ENCODE measurements at places on chromosomes 13 and 19.

- peak; percentile 56 for DNase-seq
Observed at GRCh38 chr13:80339912-80340650, 845 bp downstream of the SPRY2 start.

GRCh38 chr19:8504919-8505318 lies 2.5 kb upstream of the PRAM1 start:
- DNase-seq, result no peak

DNA sequence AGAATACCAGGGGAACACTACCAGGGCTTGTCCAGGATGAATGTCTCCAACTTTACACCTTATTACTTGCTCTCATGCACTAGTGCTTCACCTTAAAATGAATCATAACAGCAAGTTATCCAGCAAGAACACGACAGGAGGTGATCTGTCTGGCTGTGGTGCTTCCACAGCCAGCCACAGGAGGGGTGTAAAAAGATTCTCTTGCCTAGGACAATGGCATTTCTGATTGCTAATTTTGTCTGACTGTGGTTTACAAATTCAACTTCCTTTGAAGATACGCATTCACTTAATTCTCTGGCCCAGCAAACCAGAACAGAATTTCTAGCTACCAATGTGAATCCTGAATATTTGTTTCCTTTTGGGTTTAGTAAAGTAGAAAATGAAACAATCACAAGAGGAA lies 23.1 kb upstream of the COG3 start:
- DNase-seq, result no peak

- DNase-seq, result no peak
Observed at GRCh38 chr13:111093634-111094033, 21.5 kb upstream of the ARHGEF7 start.

DNA sequence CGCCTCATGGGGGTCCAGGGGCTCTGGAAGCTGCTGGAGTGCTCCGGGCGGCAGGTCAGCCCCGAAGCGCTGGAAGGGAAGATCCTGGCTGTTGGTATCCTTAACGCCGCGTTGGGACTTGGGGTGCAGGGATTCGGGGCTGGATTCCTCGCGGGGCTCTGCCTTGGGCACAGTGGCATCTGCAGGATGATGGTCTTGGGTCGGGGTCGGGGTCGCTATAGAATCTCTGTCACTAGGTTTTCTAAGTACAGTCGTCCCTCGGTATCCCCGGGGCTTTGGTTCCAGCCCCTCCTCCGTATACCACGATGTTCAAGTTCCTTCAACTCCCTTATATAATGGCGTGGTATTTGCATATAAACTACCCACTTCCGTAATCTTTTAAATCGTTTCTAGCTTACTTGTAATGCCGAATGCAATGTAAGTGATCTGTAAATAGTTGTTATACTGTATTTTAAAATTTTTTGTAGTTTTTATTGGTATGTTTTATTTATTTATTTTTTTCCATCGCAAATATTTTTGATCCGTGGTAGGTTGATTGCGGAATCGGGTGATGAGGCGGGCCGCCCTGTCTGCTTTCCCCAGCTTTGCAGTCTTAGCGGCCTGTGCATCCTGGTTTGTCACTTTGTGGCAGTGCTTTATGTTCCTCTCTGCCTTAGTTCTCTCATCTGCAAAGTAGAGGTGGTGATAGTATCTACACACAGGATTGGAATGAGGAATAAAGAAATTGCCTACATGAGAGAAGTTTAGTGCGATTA lies 606 bp downstream of the ERCC5 start:
- DNase-seq, result peak; percentile 12

DNA sequence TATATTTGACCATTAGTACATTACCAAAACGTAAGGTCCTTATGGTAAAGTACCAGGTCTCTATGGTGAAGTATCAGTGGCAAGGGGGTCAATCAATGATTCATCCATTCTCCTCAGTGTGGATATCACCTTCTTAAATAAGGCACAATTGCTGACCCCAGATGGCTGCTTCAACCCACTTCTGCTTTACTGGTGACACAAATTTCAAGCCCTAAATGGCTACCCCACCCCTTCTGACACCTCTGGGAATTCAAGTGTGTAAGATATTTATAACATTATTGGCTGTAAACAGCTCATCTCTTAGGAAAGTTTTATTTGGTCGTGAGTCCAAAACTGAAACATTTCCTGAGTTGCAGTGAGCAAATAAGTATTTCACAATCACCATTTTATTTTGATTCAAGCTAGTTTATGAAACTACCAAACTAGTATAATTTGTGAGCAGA lies 7.9 kb upstream of the WBP4 start:
- no peak for DNase-seq

DNA sequence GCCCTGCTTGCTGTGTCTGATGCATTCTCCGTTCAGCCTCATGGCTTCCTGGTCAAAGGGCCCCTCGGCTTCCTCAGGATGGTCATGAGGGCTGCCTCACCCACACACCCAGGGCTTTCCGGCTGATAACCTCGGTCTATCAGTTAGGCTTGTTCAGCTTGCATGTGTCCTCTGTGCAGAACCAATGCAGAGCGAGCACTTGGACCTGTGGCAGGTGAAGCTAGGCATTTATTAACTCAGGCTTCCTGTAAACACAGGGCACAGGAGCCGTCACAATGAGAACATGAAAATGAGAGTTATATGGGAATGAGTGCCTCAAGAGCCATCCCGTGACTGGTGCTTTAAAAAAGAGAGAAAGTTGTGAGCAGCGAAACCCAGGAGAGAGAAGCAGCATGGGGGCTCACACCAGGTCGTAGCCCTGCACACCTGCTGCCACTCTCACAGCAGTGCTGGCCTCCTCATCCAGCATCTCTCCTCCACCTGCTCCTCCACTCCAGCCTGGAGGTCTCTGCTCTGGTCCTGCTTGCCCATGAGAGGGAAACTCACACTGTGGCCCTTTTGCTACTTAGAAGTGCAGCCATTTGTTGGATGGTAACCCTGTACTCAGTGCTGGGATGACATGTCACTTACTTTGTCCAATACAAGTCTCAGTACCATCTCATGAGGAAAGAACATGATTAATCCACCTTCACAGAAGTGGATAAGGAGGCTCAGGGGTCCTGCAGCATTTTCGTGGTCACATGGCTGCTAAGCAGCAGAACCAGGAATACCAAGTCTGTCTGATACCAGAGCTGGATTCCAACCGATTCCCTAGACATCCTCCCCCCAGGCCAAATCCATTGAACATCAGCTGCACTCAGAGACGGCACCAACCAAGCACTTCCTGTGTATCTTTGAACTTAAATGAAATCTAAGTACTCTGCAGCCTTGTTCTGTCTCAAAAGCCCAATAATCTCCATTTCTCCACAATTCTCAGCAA lies 50.5 kb upstream of the IRS2 start:
- no peak for DNase-seq

DNA sequence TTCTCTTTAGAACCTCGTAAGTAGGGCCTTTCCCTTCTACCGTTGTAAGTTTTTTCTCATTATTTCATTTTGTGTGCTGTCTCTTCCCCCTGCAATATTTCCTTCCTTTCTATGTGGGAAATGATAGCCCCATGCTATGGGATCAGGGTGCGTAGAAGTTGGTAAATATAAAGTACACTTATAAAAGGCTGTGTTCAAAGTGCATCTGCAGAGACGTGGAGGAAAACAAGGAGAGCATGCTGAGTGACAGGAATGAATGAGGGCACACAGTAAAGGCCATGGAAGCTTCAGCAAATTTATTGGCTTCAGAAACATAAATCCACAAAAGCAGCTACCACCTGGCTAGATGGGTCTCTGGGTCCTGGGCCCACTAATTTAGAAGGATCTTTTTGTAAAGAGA lies 21.6 kb upstream of the SPRY2 start:
- DNase-seq, result no peak

DNA sequence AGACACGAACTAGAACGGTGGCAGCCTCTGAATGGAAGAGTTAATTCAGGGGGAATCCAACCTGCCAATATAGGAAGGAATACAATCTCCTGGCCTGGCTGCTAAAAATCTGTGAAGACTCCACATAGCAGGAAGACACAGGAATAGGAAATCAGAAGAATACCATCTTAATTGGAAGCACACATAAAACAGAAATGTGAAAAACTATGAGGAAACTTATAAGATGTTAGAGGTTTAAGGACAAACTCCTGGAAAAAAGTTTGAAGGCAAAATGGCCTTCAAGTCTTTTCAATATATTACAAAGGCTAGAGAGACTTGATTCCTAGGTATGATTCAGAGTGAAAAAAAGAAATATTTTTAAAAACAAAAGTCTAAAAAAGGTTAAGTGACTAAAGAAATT lies 78.1 kb upstream of the FBXL3 start:
- no peak for DNase-seq

DNA sequence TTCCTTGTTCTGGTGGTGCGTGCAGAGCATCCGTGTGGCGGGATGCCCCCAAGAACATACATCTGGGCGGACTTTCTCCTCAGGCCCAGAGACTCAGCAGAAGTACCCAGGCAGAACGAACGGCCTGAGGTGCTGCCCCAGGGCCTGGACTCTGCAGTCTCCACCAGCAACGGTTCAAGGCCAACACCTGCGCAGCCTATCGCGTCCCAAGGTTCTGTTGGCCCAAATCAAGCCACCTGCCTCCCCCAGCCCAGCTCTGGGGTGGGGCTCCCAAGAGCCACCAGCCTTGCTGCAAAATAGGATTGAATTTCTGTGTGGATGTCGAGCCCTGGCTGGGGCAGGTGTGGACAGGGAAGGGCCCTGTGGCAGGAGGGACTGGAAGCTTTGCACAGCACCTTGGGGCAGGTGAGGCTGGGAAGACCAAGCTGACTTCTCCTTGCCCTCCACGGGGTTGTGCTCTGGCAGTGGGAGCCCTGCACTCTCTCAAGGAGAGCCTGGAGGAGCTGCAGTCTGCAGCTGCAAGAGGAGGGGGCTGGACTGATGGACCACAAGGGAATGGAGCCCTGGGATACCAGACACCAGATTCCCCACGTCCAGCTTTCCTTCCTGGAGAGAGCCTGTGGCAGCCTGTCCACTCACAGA lies 146.9 kb downstream of the ZNF536 start:
- no peak for DNase-seq

DNA sequence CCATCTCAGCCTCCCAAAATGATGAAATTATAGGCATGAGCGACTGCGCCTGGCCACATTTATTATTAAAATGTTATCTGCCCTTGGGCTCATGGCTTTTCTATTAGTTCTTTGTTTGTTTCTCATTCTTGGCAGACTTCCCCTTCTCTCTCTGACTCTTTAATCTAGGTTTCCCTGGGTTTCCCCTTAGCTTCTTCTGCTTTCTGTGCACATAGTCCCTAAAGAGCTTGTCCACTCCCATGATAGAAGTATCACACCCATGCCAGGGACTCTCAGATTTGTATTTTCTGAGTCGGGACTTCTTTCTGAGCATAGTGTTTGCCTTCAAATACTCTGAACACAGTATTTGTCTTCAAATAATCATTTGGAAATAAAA lies 38.6 kb upstream of the ITM2B start:
- no peak for DNase-seq

- DNase-seq, result peak; percentile 60
Observed at GRCh38 chr19:33430674-33431277, 57.3 kb downstream of the CEBPG start.

GRCh38 chr19:39212375-39212742 lies 8.3 kb upstream of the SYCN start:
- DNase-seq, result peak; percentile 56

Data from stimulated activated effector memory CD8-positive, alpha-beta T cell treated with anti-CD3 and anti-CD28 coated beads, Interleukin-12 subunit alpha, Interleukin-12 subunit beta, amount 100 ng/mL, for 72 hours (primary cell).